SJSA1 (cell line): ENCODE measurements at places on chromosomes 16 and 17. TPM values are rescaled to one million over a fixed set of nuclear protein-coding genes. Genes with fewer than 3 reads are reported as not detected.

DNA sequence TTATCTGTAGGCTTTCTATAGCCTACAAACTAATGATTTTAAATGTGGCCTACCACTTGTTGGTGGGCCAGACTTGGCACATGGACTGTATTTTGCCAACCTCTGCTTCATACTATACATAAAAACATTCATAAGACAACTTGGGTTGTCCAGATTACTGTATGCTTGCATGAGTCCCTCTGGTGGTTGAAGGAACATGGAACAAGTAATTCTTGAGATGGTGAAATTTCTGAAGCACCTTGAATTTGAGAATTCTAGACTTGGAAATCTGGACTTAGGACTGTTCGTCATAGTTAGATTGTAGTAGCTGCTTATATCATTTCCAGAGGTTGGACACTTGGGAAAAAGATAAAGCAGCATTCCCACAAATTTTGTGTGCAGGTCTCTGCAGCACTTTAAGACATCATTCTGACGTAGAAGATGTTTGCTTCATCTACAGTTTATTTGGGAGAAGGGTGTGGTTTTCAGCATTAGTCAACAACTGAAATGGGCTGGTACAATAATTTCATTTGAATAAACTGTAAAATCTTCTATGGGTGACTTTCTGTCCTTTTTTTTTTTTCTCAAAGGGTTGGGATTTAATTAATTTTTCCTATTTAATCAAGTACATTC, 31.2 kb downstream of the NFATC3 start:
- no peak overlapping the region for H3K4me3 ChIP-seq
- H3K27me3 ChIP-seq = no peaks in the 10 kb centered on the region
- no peaks in the 10 kb centered on the region for H3K36me3 ChIP-seq
- H3K4me1 ChIP-seq = no peaks in the 10 kb centered on the region

DNA sequence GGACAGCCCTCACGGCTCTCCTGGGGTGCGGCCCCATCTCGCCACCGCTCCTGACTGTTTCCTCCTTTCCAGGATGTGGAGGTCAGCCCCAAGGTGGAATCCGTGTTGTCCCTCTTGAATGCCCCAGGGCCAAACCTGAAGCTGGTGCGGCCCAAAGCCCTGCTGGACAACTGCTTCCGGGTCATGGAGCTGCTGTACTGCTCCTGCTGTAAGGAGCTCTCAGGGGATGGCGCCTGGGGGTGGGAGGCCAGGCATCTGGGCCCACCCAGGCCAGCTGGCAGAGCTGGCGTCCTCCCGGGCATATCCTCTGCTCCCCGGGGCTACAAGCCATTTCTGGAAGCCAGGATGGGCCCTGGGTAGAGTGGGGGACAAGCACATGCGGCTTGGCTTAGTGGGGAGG, 13.2 kb downstream of the IL34 start:
- H3K4me1 ChIP-seq = no peaks in the 10 kb centered on the region
- no peaks in the 10 kb centered on the region for H3K27me3 ChIP-seq
- H3K27ac ChIP-seq = no peak overlapping the region
- peak; percentile 43 for DNase-seq
- no peak overlapping the region for H3K4me3 ChIP-seq

DNA sequence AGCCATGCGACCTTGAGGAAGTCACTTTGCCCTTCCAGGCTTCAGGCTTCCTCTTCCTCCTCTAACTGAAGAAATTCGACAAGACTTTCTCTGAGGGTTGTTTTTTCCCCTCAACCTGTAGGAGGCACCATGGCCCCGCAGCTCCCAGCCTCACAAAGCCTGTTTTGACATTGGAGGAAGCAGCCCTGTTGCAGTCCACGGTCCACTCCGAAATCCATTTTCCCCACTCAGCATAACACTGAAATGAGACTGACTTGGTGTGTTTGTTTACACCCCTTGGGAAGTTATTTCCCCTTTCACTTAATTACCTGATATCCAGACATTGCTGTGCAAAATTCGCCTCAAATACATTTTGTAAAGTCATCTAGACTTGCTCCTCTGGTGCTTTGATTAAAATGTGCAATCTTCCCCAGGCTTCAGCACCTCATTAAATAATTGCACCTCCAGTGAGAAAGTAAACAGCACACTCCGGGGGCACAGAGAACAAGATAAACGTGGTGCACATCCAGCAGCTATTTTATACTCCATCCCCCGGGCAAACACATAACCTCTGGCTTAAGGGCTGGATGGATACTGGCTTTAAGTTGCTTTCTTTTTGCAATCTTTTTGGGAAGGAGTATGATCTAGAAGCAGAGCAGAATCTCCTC, 41.4 kb upstream of the PIRT start:
- H3K36me3 ChIP-seq = no peaks in the 10 kb centered on the region
- H3K27ac ChIP-seq = no peak overlapping the region
- no peak overlapping the region for H3K4me3 ChIP-seq
- no peak for DNase-seq
- no peaks in the 10 kb centered on the region for H3K4me1 ChIP-seq

DNA sequence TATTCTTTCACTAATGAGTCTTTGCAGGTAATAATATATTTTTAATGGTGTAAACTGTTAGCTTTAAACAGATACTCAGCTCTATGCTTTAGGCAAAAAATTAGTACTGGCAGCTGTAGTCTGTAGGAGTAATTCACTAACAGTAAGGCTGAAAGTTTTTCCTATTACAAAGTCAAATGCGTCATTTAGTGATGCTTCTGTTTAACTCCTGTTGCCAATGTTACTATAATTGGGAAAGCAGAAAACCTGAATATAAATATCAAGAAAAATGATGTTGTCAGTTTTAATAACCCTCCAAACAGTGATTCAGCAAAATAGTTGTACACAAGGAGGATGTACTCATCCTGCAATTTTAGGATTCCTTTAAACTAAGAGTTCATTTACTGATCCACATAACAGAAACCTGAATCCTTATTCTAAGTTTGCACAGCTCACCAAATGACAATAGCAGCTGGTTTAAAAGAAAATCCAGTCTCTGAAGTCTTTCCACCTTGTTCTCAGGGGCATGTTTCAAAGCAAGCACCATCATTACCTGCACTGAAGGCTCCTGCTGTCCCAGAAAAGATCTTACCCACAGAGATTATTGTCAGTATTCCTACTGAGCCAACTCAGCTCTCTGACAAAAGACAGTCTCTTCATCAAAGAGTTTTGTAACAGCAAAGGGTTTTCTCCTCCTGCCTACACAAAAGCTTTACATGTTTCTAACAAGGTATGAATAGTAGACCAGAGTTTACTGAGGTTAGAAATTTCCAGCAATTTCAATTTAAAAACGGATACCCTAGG, 4.2 kb downstream of the CDR2 start:
- no peak for DNase-seq
- H3K27ac ChIP-seq = no peak overlapping the region
- H3K27me3 ChIP-seq = no peaks in the 10 kb centered on the region
- peaks cover 53% of the 10 kb centered on the region for H3K36me3 ChIP-seq

DNA sequence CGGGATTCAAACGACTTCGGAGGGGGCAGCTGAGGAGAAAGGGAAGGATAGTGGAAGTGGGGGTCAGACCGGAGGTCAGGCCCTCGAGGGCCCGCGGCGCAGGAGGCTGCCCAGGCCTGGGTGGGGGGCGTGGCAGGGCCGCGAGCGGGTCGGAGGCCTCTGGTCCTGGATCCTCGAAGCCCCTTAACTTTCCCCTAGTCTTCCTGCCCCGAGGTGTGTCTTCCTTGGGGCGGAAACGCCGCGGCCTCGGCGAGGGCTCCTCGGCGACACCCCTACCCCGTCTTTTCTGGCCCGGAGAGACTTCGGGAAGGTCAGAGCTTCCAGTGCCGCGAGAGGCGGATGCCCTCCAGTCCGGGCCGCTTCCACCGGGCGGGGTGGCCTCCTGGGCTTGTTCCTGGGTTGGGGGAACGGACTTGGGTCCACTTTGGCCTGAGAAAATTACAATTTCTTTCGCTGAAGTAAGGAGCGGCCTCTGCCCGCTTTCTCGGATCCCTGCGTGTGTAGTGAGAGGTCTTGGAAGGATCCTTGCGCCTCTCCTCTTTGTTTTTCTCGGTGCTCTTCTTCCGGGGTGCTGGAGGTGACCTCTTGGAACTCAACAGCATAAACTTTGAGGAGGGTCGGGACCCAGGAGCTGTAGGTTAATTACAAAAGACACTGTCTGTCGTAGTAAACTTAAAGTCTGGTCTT, 491 bp downstream of the IST1 start:
- peak; percentile 44 for DNase-seq
- peak overlapping the region; percentile 75 for H3K4me3 ChIP-seq
- H3K4me1 ChIP-seq = peaks cover 4% of the 10 kb centered on the region; the same call in 1 of the 2 replicates
- peak overlapping the region; percentile 67 for H3K27ac ChIP-seq

- H3K27me3 ChIP-seq = no peaks in the 10 kb centered on the region
- H3K4me3 ChIP-seq = no peak overlapping the region
- DNase-seq = no peak
- no peaks in the 10 kb centered on the region for H3K4me1 ChIP-seq
These were observed 19.5 kb downstream of the ATP2A3 start for GRCh38 chr17:3944485-3945388.

DNA sequence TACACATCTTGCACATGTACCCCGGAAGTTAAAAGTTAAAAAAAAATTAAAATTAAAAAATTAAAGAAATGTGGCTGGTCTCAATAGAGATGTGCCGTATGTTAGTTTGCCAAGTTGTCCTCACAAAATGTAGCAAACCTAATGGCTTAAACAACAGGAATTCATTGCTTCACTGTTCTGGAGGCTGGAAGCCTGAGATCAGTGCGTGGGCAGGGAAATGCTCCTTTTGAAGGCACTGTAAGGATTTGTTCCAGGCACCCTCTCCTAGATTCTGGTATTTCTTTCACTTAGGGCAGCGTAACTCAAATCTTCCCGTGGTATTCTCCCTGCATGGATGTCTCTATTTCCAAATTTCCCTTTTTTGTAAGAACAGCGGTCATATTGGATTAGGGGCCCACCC, 32.7 kb upstream of the MON1B start:
- H3K27me3 ChIP-seq = no peaks in the 10 kb centered on the region
- no peak overlapping the region for H3K27ac ChIP-seq
- H3K36me3 ChIP-seq = no peaks in the 10 kb centered on the region

DNA sequence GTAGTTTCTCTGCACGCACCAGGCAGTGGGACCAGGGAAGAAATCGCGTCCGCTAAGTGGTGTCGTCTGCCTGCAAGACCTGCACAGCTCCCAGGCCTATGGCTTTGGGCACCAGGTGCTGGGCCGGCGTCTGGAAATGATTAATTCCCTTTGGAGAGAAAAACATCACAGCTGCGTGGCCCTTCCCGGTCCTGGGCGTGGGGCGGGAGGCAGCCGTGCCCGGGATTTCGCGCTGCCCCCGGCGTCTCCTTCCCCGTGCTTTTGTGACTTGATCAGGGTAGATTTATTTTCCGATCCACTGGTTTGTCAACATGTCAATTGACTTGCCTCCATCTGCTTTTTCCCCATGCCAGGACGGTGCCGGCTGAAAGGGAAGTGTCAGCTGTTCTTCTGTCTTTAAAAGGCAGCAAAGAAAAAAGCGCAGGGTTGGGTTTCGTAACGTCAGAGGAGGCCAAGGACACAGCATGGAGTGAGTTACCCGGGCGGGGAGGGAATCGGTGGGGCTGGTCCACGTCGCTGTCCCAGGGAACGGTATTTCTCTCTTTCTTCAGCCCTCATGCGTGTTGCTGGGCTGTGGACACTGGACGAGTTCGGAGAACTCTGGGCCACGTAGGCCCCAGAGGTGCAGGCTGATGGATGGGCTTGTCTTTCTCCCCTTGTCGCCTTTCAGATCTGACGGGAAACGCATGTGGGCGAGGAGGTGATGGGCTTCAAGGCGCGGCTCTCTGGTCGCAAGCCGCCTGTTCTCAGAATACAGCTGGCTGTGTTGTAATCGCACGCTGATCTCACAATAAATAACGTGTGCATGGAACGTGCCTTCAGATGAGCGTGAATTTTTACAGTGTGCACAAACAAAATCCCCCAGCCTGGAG, 188.1 kb upstream of the ZNF469 start:
- no peaks in the 10 kb centered on the region for H3K36me3 ChIP-seq
- no peak overlapping the region for H3K4me3 ChIP-seq
- no peaks in the 10 kb centered on the region for H3K4me1 ChIP-seq
- DNase-seq = no peak
- H3K27me3 ChIP-seq = no peaks in the 10 kb centered on the region

GRCh38 chr16:2071454-2072202, 23.8 kb downstream of the TSC2 start:
- H3K27ac ChIP-seq = no peak overlapping the region
- no peaks in the 10 kb centered on the region for H3K27me3 ChIP-seq
- no peaks in the 10 kb centered on the region for H3K4me1 ChIP-seq
- DNase-seq = no peak

DNA sequence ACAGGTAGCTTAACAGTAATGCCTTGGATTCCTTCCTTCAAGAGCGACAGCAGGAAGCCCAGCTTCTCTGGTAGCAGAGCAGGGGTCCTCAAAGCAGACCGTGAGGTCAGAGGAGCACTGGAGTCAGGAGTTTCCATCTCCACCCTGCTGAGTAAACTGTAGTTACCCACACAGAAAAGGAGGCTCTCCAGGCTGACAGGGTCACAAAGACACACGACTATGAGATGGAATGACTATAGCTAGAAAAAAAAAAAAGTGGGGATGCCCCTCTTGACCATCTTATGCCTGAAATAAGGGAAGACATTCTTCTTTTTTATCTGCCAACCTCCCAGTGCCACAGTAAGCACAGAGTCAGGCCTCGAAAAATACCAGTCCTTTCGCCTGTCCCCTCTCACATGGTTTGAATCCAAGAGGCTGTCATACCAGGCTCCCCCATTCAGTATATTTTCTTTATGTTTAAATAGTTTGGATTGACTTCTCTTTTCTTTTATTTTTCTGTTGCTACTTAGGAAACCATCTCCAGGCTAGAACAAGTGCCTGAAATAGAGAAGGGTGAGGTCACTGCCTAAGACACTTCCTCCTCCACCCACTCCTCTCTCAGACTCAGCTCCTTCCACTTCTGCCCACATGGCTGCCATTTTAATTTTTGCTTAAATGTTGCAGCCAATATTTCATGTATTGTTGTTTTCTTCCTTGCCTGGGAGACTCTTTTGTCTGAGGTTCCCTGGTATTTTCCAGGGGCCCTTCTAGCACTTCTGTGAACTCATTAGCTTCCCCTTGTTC, 707.4 kb downstream of the MAF start:
- no peak overlapping the region for H3K4me3 ChIP-seq
- H3K4me1 ChIP-seq = no peaks in the 10 kb centered on the region
- no peaks in the 10 kb centered on the region for H3K27me3 ChIP-seq
- H3K27ac ChIP-seq = no peak overlapping the region
- H3K36me3 ChIP-seq = no peaks in the 10 kb centered on the region

DNA sequence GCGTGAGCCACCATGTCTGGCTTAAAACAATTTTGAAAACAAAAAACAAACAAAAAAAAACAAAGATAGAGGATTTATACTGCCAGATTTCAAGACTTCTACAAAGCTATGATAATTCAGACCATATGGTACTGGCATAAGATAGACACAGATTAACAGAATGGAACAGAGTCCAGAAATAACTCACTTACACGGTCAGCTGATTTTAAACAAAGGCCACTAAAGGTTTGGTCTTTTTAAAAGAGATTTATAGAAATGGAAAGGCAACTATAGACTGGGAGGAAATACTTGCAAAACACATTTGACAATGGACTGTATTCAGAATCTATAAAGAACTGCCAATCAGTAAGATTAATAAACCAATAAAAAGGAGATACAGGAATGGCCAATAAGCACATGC, 48.6 kb upstream of the MNT start:
- DNase-seq = no peak
- no peaks in the 10 kb centered on the region for H3K36me3 ChIP-seq
- no peaks in the 10 kb centered on the region for H3K4me1 ChIP-seq
- no peaks in the 10 kb centered on the region for H3K27me3 ChIP-seq

The SLC38A8 gene
- not detected in 2 replicates for total RNA-seq

The NPTX1 gene
- total RNA-seq = 0.32 TPM in 1 of 2 replicates, not detected in the other
